ENCODE measurements at places on chromosomes 4 and X.

- DNase-seq, result no peak
Observed at GRCh38 chrX:63750811-63751210, 34.2 kb downstream of the ARHGEF9 start.

GRCh38 chr4:26916195-26916594 lies 55.6 kb downstream of the STIM2 start:
- peak; percentile 48 for DNase-seq

GRCh38 chrX:115357326-115358120 lies 68.0 kb downstream of the LUZP4 start:
- DNase-seq, result no peak

- DNase-seq, result no peak
Observed at GRCh38 chr4:56102601-56103000, 153.9 kb downstream of the CEP135 start.

DNA sequence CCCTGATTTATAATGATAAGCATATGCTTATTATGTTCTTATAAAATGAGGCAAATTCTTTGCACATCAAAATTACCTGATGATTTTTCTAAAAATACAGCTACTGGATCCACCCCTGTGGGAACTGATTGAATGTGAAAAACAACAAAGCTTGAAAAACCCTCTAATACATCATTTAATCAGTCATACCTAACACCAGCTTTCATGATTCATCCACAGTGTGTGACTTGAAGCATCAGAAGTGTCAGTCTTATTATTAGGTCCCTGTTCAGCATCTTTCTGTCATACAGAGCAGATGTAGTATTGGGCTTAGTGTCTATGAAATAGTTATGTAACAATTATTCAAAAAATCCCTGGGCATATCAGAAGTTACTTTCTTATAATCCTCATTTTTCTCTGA lies 671.3 kb upstream of the GALNT7 start:
- no peak for DNase-seq

DNA sequence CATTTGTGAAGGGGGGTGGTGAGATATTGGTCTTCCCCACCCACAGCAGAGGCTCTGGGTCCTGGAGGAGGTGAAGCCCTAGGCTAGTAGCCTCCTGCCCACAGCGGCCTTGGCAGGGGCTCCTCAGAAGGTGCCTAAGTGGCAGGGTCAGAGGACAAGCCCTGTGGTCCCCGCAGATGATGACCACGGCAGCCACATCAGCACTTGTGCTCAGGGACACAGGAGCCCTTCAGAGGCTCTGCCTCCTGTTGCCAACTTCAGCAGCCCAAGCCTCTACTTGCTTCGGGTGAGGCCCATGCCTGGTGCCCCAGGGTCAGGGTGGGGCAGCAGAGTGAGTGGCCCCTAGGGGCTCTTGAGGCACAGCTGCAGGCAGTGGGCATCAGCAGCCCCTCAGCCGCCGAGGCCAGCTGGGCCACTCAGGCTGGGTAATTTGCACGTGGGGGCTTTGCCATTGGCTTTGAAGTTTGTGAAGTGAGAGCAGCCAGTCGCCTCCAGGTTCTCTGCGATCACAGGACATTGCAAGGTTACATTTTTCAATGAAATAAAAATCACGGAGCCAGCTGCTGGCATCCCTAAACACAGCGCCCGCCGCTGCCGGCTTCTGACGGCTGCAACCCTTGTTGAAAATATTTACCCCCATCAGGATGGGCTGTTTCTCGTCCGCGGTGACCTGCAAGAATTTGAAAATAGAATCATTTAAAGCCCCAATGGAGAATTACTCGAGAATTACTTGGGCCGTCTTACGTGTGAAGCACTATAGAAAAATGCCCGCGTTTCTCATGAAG lies 108.5 kb downstream of the HMX1 start:
- DNase-seq, result no peak

DNA sequence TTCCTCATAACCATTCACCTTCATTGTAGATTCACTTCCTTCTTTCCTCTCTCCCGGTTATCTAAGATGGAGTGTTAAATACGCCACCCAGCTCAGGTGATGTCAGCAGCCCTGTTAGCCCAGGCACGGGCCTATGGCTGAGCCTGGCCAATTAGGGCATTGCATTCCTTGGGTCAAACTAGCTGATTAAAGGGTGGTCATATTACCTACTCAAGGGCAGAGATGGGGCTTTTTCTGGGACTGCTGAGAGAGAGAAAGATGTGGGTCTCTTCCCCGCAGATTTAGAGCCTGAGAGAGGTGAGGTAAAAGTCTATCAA lies 39.9 kb upstream of the AFAP1 start:
- DNase-seq, result no peak

DNA sequence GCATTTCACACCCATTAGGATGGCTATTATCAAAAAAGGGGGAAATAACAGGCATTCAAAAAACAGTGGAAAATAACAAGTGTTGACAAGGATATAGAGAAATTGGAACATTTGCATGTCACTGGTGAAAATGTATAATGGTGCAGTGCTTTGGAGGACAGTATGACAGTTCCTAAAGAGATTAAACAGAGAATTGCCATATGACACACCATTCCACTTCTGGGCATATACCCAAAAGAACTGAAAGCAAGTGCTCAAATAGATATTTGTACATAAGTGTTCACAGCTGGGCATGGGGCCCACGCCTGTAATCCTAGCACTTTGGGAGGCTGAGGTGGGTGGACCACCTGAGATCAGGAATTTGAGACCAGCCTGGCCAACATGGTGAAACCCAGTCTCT lies 348.1 kb downstream of the NR3C2 start:
- DNase-seq, result no peak

DNA sequence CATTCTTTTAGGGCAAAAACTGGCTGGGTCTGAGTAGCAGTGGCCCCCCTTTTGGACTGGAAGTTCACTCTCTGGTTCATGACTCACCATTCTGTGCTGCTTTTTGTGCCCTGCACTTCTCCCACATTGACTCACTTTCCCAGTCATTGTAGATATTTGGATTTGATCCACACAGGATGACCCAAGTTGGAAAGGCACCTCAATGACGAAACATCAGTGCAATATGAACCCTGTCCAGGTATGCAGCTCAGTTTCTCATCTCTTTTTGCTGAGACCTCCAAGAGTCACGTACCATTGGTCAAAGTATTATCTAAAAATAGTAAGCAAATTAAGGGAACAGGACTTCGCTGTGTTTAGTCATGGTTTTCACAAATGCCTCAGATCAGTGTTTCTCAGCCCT lies 92.7 kb downstream of the CBLL2 start:
- peak; percentile 87 for DNase-seq

DNA sequence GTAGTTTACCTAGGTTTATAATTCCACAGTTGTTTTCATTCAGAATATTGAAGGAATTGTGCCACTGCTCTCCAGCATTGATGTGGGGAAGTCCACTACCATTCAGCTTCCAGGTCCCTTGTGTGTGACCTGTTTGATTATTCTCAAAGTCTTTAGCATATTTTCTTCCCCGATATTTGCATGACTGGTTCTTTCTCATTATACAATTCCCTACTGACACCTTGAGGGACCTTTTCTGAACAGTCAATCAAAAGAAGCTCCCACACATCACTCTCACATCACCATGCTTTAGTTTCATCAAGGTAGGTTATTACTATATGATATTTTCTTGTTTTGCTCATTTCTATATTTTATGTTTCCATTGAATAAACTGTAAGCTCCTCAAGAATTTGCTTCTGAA lies 44.1 kb downstream of the SLC39A8 start:
- DNase-seq, result no peak

GRCh38 chrX:96721354-96721753 lies 36.7 kb downstream of the DIAPH2 start:
- no peak for DNase-seq
